AG10803 (cell line): ENCODE measurements at places on chromosomes 3 and 15.

- no peak for DNase-seq
Observed at GRCh38 chr3:71011565-71012287, 571.8 kb downstream of the FOXP1 start.

DNA sequence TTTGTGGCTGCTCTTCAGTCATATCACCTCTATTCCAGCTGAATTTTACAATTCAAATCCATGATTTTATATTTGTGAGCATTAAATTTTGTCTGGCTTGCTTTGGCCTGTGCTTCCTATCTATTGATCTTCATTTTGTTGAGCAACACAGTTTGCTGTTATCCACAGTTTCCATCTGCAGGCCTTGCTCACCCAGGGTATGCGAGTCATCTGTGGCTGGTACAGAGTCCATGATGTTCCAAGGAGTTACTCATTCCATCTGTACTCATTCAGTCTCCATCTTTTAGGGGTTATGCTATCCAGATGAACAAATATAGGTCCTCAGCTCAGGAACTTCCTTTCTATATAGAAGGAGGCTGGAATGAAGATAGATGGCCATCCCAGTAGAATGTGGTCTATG is 70.1 kb upstream of the CCK start:
- no peak for DNase-seq

DNA sequence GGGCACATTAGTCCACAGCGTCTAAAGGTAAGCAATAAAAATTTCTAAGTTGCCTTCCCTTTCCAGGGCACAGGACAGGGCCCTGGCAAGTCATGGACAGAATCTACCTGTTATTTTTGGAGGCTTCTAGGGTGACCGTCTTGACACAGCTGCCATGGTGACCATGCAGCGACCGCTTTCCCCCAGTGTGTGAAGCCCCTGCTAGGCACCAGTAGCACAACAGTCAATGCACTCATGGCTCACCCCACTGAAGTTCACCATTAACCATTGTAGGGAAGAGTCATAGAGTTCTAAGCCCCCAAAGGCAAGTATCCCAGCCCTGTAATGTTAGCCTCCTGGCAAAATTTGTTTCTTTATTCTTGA is 43.8 kb upstream of the SLCO2A1 start:
- DNase-seq, result no peak

DNA sequence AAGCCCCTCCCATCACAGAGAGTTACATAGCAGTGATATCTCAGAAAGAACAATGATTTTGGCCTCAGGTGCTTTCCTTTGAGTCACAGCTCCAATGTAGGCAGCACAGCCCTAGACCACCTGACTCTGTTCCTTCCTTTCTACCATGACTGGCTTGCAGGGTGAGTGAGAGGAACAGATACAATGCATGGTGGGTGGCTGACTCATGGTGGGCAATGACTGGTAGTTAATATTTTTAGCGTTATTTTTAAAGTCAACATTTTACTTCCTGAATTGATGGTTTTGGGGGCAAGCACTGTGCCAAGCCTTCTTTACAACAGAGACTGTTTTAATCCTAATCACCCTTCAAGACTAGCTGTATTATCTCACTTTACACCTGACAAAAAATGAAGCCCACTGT is 32.8 kb upstream of the ST3GAL6 start:
- no peak for DNase-seq

DNA sequence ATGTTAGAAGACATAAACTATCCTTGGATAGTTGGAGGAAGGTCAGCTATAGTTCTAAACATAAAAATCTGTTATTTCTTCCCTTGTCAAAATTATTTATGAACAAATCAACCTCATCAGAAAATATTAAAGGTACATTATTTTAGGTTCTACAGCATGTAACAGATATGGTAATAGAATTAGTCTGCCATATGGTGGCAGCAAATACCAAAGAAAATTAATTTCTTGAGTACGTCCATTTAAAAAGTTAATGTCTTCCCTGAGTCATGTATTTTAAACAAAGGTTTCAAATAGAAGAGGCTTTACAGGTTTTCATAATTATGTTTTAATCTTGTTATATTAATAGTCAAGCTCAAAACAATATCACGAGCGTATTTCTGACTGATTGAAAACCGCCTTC is 17.9 kb upstream of the ANKRD28 start:
- DNase-seq, result peak; percentile 80

DNA sequence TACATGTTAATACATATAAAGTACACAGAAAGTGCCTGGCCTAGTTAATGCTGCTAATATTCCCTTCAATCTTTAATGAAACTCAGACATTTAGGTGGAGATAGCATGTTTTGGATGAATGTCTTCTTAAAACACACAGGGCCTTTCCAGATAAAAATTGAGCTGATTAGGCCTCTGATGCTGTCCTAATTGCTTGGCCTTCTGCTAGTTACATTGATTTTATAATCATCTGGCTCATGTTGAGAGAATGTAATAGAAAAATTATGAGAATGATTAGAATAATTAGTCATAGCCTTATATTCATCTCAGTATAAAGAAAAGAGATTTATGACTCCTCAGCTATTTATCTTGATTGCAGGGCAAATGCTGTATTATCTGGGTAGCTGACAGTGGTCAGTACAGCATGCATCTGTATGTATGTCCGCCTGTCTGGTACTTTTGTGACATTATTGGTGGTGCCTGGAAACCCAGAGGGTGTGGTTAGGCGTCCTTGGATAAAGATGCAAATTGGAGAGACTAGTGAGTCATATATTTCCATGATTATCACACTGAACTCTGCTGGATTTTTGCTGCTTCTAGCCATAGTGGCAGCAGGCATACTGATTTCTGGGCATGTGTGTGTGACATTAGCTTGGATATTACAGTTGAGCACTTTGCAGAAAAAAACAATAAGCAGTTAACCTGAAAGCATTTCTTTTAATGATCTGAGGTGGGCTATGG is 120.8 kb downstream of the FEZF2 start:
- DNase-seq, result no peak

DNA sequence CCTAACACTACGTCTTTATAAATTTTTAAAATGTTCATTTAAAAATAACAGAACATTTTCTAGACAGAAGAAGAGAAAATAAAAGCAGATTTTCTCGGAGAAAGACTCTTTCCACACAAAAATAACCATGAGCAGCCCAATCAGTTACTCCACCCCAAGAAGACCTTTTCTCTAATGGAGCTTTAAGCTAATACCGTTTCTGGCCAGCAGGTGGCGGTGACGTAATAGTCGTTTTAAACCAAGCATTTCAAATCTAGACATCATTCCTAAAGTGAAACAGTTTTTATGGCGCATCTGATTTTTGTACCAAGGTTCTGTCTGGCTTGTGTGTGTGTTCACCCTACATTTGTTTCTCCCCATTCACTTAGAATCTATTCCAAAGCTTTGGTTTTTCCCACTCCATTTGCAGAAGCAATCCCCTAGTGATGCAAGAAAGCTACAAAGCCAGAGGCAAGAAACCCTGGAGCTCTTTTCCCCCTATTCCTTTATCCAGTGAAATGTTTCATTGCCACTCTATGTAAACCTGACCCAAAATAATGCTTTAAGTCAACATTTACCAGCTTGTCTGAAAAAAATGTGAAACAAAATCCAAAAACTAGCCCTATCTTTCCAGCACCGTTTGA is 336.7 kb upstream of the IGF1R start:
- DNase-seq, result peak; percentile 66

- peak; percentile 39 for DNase-seq
Observed at GRCh38 chr15:64209680-64210334, 47.0 kb upstream of the PPIB start.

DNA sequence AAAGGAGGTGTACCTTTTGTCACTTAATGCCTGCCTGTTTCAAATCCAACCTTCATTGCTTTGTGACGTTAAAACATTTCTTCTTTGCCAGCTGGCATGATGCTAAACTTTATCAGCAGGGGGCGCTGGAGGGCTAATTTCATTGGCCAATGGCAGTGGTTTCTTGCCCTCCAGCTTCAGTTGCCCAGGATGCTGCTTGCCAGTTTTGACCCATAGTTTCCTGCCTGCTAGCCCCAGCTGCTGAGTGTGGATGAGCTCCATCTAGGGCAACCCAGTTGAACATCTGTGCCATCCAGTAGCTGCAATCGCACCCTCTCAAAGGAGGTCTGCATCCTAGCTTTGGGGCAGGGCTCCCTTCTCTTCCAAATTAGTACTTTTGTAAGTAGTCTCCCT is 22.1 kb downstream of the ACKR2 start:
- DNase-seq, result peak; percentile 43

DNA sequence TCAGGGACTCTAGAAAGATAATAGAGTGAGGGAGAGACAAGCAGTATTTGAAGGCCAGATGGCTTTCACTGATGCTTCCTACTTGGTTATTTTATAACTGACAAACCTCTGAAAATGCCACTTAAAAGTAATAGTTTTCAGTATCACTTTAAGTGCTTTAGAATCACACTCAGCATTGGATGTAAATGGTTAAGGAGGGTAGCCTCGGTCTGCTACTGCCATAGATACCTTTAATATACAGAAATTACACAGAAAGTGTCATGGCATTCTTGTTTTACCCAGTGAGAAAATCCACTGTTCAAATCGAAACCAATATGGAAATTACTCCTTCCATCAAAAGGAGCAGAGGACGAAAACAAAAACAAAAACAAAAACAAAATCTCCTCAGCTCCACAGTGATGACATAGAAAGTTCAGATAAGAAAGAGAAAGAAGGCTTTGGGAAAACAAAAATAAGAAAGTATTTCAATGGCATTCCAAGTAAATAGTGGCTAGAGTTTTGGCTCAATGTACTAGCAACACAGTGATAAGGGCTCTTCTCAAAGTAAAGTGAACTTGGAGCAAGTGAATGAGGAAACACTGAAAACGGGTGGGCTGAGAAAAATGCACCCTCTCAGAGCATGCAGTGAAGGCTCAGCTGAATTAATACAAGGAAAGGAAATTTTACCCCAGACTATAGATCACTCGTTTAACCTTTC is 43.2 kb upstream of the CD47 start:
- DNase-seq, result no peak

GRCh38 chr3:197002701-197003454 is 26.7 kb downstream of the MELTF start:
- peak; percentile 62 for DNase-seq

DNA sequence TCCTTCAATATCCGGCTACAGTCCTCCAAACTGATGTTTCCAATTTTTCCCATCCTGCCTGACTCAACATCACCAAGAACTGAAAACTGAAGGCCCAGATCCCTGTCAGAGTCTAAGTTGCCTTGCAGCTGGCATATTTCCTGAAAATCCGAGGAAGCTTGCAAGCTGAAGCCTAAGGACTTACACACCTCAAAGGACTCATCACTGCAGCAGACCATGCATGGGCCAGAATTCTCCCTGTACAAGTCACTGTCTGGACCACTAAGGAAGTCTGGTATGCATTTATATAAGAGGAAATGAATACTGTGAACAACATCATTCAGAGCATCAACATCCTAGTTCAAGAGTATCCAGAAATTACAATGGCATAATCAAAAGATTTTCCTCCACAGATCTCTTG is 548.8 kb upstream of the MDFIC2 start:
- peak; percentile 87 for DNase-seq
